Activated naive CD4-positive, alpha-beta T cell (primary cell): ENCODE measurements at places on chromosomes 11 and 22.

DNA sequence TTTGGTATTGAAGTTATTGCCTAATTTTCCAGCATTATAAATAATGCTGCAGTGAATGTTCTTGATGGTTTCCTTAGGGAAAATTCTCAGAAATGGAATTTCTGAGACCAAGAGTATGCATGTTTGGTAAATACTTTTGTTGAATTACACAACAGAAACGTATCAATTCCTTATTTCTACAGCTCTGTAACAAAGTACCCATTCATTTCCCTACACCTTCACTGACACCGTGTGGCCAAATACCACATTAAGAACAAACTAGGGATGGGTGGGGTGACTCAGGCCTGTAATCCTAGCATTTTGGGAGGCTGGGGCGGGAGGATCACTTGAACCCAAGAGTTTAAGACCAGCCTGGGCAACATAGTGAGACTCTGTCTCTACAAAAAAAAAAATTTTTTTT lies 21.8 kb downstream of the MCAM start:
- no peak for DNase-seq

DNA sequence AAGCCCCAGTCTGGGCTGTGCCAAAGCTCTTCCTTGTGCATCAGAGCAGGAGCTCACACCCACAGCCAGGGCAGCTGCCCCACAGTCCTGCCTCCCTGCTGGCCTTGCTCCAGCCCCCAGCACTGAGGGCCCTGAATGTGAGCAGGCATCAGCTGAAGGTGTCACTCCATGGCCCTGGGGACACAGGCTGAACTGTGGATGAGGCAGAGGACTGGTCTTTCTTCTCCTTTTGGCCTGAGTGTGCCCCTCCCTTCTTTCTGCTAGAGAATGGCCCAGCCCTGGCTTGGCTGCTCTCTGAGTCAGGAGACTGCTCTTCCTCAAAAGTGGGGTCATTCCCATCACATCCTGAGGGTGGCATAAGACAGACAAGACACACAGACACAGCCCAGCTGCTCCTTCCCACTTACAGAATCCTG lies 16.2 kb downstream of the OTOG start:
- DNase-seq, result no peak

DNA sequence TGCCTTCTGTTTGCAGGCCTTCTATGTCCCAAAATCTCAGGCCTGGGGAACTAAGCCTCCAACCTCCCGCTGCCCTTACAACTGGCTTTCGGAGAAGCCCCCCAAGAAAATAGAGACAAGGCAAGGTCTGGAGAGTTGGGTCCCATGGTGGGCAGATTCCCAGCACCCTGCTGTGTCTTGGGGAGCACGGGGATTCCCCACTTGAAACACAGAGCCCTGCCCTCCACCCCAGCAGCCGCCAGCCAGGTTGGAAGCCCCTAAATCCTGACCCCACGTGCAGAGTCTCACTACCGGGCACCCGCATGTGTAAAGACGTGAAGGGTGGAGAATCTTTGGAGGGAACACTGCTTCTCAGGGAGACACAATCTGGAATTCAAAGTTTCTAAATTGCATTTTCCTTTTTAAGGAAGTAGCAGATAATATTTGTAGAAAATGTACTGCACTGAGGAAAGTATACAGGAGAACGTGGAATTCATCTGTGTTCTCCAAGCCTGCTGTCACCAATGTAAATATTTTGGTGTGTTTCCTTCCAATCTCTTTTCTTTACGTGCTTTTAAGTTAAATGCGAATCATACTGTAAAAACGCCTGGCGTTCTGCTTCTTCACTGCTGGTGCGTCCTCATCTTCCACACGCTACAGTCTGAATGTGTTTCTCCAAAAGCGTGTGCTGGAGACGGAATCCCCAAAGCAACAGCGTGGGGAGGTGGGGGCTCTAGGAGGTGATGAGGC lies 220.9 kb downstream of the BRD1 start:
- no peak for DNase-seq

- DNase-seq, result no peak
These were observed 5.1 kb downstream of the POU2AF3 start for GRCh38 chr11:111303461-111303860.

DNA sequence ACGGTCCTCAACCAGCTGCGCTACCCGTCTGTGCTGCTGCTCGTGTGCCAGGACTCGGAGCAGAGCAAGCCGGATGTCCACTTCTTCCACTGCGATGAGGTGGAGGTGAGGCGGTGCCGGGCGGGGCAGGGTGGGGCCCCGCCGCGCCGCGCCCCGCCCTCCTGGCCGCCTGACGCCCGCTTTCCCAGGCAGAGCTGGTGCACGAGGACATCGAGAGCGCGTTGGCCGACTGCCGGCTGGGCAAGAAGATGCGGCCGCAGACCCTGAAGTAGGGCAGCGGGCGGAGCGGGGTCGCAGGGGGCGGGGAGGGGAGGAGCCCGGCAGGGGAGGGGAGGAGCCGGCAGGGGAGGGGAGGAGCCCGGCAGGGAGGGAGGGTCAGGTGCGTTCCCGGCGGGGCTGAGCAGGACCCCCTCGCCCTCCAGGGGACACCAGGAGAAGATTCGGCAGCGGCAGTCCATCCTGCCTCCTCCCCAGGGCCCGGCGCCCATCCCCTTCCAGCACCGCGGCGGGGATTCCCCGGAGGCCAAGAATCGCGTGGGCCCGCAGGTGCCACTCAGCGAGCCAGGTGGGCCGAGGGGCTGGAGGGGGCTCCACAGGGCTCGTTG lies 14.7 kb downstream of the EPS8L2 start:
- peak; percentile 60 for DNase-seq

DNA sequence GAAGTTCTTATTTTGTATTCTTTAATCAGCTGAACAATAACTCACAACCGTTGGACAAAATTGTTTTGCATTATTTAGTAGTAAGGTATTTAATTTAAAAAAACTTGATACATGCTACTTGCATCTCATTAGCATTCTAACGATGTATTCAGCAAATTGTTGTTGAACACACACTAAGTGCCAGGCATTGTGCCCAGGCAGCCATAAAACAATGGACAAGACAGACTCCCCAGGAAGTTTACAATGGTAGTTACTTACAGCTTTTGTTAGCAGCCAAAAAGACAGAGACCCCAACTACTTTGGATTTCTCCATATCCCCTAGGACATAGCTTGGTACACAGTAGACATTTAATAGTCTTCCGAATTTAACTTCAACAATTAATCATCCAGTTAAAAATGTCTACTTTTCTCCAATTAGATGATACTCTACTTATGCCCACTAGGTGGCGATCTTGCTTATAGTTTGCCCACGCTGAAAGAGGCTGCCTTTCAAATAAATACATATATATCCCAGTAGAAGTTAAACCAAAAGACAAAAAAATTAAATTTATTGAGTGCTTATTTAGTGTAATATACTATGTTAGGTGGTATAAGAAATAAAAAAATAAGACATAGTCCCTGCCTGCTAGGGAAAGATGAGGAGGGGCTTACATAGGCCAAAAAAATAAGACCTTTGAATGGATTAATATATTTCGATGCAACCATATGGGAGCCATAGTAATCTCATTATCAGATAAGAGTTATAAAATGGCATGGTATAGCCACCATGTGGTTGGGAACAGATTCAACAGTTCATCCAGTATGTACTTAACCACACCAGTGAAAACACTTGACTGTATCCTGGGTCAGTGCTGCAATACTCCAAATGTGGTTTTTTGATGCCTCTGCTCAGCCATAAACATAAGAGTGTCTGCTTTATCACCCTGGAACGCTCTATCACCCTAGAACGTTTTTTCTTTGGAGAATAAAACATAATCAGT lies 2.0 kb upstream of the FJX1 start:
- no peak for DNase-seq

DNA sequence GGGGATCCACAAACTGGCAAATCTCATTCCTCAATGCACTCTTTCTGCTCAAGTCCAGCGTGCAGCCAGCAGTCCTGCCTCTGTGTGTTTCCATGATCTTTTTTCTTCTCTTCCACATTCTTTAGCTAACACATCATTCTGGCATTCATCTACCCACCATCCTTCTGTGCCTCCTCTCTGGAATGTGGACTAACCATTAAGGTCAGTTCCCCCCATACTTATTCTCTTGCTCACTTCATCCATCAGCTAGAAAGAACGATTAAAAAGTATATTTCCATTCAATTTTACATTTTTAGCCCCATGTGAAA lies 7.8 kb downstream of the KIRREL3 start:
- no peak for DNase-seq

DNA sequence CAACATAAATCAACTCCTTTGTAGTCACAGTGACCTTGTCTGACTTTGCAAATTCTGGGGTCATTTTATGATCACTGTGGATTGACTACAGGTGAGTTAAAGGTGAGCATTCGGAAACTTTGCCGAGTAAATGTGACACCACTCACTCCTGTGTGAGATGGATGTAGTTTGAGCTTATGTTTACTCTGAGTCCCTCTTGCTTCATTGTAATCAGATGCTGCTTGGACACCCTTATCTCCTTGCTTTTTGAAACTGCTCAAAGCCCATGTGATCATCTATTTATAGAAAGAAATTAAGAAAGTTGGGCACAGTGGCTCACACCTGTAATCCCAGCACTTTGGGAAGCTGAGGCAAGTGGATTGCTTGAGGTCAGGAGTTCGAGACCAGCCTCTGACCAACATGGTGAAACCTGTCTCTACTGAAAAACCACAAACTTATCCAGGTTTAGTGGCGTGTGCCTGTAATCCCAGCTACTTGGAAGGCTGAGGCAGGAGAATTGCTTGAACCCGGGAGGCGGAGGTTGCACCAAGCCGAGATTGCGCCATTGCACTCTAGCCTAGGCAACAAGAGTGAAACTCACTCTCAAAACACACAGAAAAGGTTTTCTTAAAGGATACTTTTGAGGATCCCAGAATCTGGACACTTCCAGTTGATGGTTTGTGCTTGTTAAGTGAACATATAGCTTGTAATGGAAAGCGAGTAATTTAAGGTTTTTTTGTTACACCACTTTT lies 7.2 kb downstream of the FAM118A start:
- DNase-seq, result no peak

- no peak for DNase-seq
These were observed 45.2 kb downstream of the LGR4 start for GRCh38 chr11:27427183-27427980.

DNA sequence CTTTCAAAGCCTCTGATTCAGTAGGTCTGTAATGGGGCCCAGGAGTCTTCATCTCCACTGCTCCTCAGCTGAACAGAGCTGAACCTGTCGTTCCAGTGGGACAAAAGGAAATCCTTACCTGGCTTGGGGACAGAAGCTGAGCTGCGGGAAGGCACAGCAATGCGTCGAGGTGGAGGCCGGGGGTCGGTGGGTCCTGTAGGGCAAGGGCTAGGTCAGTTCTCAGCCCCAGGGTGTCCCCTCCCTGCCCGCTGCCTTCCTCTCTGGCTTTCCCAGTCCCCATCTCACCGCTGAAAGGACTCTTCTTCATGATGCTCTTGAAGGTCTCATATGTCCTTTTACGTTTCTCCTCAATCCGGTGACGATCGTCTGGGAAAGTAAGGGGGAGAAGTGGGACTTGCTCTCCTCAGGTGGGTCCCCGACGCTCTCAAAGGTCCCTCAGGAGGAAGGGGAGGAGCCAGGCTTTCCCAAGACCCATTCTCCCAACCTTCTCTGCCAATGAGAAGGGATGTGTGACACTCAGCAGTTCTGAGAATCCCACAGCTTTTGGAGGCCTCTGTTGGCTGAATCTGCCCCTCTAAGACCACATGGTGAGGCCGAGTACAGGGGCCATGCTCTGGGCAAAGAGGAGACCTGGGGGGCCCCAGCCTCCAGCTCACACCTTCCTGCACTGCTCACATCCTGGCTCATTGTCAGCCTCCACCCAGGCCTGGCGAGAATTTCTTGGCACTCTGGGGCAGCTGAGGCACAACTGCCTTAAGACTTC lies 7.0 kb downstream of the RELA start:
- no peak for DNase-seq

GRCh38 chr11:61377461-61378160 lies 14.8 kb upstream of the TMEM216 start:
- DNase-seq, result no peak

- DNase-seq, result no peak
These were observed 5.4 kb upstream of the C11orf86 start for GRCh38 chr11:66969584-66970225.

GRCh38 chr11:29173660-29174062 lies 843.2 kb downstream of the KCNA4 start:
- DNase-seq, result no peak

GRCh38 chr11:63629426-63629825 lies 15.2 kb upstream of the PLAAT3 start:
- no peak for DNase-seq
